ENCODE measurements at places on chromosomes 4 and X.

DNA sequence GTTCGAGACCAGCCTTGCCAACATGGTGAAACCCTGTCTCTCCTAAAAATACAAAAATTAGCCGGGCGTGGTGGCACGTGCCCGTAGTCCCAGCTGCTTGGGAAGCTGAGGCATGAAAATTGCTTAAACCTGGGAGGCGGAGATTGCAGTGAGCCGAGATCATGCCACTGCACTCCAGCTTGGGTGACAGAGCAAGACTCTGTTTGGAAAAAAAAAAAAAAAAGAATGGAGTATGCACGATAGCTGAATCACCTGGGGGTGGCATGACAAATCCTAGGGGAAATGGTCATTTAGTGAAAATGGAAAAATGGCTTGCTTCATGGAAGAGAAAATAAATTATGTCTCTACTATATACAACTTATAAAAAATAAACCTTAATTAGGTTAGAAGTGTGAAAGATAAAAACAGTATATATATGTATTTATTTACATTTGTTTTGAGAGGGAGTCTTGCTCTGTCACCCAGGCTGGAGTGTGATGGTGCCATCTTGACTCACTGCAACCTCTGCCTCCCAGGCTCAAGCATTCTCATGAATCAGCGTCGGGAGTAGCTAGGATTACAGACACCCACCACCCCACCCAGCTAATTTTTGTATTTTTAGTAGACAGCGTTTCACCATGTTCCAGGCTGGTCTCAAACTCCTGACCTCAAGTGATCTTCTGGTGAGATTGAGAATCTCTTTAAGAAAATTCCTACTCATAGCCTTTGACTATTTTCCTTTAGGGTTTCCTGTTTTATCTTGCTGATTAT lies 19.3 kb upstream of the ING2 start:
- no peak for DNase-seq

DNA sequence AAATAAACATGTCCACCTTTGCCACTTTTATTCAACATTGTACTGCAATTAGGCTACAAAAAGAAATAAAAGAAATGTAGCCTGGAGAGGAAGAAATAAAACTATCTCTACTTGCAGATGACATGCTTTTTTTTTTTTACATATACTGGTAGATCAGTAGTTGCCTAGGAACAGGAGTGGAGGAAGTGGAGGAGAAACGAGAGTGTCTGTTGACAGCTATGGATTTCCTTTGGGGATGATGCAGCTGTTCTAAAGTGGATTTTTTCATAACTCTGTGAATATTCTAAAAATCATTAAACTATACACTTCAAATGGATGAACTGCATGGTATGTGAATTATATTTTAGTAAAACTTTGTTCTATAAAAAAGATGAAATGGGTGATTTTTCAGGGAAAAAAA lies 116.4 kb downstream of the ANAPC4 start:
- DNase-seq = no peak

DNA sequence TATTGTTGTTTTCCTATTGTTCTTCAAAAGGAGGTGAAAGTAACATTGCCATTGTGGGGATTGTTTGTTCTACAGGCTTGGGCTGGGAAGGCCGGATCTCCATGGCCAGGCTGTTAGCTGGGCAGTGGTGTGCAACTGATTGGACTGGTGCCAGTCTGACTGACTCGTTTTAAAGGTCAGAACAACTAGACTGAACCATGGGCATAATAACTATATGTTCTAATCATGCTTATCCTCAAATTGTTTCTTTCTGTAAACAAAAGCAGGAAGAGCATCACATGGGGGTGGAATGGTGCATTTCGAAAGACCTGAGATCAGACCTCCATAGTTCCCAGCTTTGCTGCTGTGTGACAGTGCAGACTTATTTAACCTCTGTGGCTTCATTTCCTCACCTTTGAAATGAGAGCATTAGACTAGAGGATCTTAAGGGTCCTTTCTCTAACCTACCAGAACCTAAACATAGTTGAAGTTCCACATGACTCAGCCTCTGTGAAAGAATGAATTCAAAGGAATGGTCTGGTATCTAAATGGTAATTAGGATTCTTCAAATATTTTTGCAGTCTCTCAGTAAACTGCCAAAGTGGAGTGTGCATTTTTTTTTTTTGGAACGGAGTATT lies 66.7 kb upstream of the PGRMC2 start:
- no peak for DNase-seq

GRCh38 chrX:110436523-110436922 lies 77.9 kb downstream of the RTL9 start:
- no peak for DNase-seq

- no peak for DNase-seq
These were observed 25.0 kb downstream of the COQ2 start for GRCh38 chr4:83259586-83259985.

GRCh38 chr4:81512757-81513501 lies 41.2 kb upstream of the RASGEF1B start:
- DNase-seq = no peak

DNA sequence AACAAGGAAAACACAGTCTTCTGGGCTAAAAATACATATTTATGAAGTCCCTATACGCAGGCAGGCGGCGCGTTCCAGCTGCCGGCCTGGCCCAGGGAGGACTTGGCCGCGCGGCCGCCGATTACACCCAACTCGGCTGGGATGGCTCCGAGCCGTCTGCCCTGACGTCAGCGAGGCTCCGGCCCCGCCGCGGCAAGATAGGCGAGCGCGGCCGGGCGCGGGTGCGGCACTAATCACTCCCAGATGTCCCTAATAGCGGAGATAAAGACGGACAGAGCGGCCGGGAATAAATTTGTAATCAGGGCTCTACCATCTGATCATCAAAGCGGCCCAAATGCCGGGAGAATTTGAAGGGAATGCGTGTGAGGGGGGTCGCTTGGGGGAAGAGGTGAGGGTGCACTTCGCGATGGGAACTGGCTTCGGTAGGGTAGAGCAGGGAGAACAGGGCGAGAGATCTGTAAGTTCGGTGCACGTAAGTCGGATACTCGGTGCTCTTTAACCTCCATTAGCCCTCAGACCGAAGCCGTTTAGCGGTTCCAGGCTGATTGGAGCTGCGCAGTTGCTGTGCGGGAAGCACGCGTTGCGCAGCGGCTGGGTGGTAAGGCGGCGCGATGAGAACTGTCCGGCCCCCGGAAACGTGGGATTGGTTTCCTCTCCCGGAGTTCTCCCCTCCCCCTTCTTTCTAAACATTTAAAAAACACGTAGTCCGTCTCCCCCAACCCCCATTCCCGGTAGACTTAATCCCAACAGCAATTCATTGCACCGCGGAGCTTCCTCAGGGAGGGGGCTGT lies 7.7 kb downstream of the HAND2 start:
- no peak for DNase-seq

DNA sequence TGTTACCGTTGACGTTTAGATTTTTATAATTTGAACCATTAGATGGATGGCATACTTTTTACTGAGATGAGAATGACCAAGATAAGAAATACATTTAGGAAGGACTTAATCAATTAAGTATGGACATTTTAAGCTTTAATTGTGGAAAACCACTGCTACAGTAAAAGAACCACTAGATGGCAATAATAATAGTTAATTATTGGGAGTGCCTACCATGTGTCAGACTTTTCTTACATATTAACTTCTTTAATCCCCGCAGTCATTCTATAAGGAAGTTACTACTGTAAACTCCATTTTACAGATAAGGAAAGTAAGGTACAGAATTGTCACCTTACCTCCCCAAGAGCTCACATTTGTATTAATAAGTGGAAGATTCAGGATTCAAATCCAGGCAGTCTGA lies 48.5 kb upstream of the MYOZ2 start:
- no peak for DNase-seq

DNA sequence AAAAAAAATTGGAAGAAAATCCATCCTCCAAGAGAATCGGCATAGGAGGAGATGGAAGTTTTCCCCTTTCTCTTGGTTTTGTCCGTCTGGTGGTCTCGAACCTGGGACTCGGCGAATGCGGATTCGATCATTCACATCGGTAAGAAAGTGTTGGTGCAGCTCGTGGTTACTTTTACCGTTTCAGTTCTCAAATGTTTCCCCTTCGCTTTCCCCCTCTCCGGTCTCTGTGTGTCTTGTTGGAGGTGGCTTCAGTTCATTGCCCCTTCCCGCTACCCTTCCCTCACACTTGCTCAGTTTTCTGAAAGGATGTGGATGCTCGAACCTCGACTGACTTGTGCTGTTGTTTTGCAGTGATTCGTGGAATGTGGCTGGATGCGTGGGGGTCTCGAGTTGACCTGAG lies 840 bp downstream of the GRID2 start:
- peak; percentile 25 for DNase-seq

GRCh38 chrX:107579956-107580355 lies 48.4 kb upstream of the PRPS1 start:
- DNase-seq = no peak

DNA sequence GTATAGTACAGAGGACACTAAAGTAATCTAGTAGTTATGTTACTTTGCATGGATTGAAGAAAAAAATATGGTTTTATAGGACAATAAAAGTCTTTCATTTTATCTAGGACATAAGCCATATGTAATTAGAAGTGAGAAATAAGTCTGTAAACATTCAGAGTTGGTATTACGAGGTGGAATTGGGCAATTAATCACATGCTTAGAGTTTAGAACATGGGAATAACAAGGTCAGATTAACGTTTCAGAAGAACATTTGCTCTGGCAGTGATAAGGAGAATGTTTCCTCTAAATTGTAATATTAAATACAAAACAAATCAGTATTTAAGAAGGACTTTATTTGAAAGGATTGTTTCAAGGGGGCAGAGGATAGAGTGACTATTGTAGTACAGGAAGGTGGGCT lies 15.6 kb upstream of the SULT1E1 start:
- DNase-seq = no peak

DNA sequence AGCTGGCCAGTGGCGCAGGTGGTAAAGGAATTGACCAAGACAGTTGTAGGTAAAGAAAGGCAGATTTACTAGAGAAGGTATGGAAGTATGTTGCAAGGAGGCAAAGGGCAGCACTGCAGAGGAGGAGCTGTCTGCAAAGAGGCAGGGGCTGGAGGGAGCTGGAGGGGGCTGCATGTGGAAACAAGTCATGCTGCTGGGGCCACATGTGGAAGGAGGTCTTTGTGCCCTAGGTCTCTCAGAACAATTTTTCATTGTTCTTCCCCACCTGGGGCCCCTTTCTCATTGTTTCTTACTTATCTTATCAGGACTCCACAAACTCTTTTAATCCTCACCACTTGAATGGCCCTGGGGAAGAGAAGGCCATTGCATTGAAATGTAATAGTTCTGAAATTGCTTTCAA lies 144.8 kb upstream of the PLAC1 start:
- no peak for DNase-seq

- DNase-seq = no peak
These were observed 293.5 kb downstream of the ZNF674 start for GRCh38 chrX:46251755-46252154.

DNA sequence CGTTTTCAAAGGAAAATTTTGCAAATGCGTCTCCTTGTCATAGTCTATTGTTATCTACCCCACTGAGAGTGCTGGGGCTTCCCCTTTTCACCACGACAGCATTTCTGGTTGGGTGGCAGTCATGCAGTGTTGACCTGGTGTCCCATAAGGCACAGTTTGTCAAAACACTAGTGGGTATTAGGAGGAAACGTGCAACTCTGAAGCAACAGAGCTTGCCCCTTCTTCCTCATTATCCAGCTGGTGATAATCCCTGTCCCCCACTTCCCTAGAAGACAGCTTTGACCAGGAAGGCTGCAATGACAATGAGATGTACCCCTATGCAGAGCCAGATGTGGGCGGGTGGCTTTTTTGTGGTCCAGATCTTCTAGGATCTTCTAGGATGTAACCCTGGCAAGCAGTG lies 1.8 kb downstream of the TBC1D1 start:
- no peak for DNase-seq

DNA sequence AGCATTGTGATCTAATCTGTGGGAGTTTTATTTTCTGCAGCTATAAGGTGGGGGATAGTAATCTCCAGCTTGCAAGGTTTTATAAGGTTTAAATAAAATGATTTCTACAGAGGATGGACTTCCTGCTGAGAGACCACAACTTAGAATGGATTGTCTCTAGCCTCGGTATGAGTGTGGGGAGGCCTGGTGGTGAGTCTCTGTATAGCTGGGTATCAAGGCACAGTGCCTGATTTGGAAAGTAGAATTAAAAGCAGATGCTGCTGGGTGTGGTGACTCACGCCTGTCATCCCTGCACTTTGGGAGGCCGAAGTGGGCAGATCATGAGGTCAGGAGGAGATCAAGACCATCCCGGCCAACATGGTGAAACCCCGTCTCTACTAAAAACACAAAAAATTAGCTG lies 162.0 kb upstream of the GATB start:
- DNase-seq = no peak

GRCh38 chr4:118836301-118837120 lies 585 bp upstream of the SEC24D start:
- peak; percentile 49 for DNase-seq

DNA sequence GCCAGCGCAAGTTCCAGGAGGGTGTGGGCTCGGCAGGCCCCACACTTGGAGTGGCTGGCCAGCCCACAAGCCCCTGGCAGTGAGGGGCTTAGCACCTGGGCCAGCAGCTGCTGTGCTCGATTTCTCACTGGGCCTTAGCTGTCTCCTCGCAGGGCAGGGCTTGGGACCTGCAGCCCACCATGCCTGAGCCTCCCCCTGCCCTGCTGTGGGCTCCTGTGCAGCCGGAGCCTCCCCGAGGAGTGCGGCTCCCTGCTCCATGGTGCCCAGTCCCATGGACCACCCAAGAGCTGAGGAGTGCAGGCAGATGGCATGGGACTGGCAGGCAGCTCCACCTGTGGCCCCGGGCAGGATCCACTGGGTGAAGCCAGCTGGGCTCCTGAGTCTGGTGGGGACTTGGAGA lies 139.2 kb upstream of the CXCL13 start:
- DNase-seq = no peak

- no peak for DNase-seq
These were observed 13.4 kb upstream of the CHRNA9 start for GRCh38 chr4:40321574-40322275.

DNA sequence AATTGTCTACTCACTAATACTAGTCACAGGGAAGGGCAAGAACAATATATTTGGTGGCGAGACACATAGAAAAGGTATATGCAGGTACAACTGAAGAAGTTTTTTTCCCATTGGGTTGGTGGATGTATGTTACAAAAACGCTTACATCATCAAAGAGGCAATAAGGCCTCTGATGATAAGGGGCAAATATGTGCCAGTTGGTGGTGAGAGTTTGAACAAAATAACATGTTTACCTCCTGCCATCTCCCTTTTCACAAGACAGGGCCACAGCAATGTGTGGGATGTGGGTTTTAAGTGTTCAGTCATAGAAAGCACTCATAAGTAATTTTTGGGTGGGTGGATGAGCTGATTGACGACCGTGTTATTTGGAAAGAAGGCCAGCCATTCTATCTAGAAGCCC lies 41.7 kb downstream of the PAGE2 start:
- no peak for DNase-seq

DNA sequence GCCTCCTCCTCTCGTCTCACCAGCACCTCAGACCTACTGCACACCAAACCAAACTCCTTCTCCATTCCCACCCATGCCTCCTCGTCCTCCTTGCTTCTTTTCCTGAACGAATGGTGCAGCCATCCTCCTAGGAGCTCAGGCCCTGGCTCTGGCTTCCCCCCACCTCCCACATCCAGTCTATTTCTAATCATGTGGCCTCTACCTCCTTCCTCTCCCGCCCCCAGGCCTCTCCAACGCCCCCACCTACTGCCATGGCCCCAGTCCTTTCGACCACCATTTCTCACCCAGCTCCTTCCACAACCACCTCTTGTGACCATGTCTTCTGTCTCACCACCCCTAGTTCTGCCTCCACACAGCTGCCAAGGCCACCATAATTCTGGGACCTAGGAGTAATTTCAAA lies 127.1 kb downstream of the PJA1 start:
- DNase-seq = no peak

GRCh38 chrX:153400146-153401132 lies 711 bp downstream of the PNMA6E start:
- DNase-seq = peak; percentile 41

GRCh38 chr4:169017971-169018370 lies 7.9 kb upstream of the CBR4 start:
- DNase-seq = no peak

All from NCI-H1694 treated with DMSO at 0.1 percent for 48 hours (cell line).